ENCODE measurements at places on chromosomes 5 and 9.

DNA sequence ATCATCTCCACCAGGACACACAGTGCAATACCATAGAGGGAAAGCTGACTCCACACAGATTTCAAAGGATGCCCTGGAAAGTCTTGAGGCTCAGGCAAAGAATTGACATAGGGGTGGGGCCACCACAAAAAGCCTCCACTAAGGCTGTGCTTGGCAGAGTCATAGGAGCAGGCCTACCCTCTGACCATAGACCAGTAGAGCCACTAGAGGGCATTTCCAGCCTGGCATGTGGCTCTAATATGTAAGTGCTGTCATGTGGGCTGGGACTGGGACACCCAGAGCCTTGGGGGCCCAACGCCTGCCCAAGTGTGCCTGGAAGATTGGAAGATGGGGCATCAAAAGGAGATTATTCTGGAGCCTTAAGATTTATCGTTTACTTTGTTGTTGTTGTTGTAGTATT is 726.0 kb downstream of the DNAH5 start:
- DNase-seq: no peak

- no peak for DNase-seq
These were observed 54.4 kb downstream of the GNAQ start for GRCh38 chr9:77977210-77977611.

GRCh38 chr9:76799473-76799872 is 35.2 kb downstream of the PCA3 start:
- no peak for DNase-seq

DNA sequence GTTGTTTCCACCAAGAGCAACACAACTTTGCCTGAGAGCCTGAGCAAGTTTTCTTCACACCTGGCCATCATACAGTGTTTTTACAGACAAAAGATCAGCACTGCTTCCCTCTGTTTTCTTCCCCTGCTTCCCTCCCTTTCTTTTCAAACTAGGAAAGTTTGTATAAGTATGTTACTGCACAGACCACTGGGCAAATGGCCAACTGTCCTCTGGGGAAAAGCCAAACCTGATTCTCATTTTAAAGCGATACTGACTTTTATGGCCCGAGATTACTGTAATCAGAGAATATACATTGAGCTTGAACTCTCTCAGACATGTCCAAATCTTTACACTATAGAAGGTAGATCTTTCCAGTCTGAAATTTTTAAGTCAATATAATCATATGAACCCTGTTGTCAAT is 415.0 kb downstream of the NFIB start:
- DNase-seq: no peak

DNA sequence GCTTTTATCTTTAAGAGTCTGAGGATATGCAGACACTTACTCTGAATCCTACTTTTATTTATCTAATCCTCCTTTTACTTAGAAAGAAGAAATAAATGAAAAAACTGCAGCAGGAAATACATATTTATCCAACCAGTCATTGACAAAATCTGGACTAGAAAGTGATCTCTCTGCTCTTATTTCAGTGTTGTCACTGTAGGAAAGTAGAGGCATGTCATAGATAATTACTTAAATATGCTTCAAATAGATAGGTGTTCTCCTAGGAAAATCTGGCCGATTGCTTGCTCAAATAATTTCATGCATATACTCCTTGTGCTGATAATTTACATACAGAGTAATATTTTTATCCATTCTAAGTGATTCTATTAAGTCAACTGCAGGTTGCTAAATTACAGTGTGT is 2001.9 kb upstream of the C9orf72 start:
- no peak for DNase-seq

GRCh38 chr9:37172557-37172956 is 52.2 kb downstream of the ZCCHC7 start:
- no peak for DNase-seq

DNA sequence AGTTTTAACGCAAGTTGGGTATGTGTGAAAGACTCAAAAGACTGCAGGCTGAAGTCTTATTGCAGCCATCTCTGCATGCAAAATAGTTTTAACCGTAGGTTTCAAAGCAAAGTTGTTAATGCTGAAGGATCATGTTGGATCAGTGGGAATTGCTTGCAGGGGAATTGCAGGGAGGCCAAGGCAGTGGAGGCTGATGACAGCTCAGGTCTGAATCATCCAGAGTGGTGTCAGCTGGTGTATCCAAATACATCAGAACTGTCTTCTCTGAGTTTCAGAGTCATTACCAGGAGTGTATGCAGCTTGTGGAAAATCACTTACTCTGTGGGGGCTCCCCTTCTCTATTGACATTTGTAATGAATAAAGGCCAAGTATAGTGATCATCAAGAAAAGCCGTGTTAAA is 435.7 kb downstream of the SH3GL2 start:
- no peak for DNase-seq

GRCh38 chr5:132662925-132663770 is 5.2 kb downstream of the IL13 start:
- DNase-seq: no peak

DNA sequence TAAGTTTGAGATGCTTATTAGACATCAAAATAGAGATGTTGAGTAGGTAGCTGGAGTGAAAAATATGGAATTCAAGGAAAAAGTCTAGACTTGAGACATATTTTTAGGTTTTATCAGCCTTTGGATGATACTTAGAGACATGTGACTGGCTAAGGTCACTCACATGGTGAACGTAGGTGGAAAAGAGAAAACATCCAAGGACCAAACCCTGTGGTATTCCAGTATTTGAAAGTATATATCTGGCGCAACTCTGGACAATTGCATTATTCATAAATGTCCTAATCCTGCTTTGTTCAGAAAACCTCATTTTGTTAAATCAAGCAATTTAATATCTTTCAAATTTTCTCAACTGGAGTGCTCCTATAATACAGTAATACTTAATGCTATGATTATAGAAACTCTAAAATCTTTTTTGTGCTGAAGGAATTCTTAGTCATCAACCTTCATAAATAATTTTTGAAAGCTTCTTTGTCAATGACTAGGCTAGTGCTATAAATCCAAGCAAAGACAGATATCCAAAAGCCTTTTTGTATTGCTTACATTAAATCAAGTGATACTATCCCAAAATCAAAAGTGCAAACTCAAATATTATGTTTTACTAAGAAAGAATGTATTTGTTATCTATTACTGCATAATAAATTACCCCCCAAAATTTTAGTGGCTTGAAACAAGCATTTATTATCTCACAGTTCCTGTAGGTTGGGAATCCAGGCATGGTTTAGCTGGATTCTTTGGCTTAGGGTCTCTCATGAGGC is 452.0 kb downstream of the ENC1 start:
- no peak for DNase-seq

DNA sequence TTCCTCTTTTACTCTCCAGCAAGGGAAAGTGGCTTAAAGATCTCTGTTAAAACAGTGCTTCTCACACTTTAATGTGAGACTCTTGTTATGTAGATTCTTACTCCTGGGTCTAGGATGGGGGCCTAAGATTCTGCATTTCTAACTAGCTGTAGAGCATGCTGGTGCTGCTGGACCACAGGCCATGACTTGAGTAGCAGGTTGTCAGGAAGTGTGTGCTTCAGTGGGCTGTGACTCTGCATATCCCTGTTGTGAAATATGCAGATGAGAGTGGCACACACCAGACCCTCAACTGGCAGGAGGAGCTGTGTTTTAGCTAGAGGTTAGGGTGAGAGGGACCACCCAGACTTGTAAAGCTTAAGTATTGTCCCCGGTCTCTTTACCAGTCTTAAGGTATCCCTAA is 191.1 kb upstream of the DMRT1 start:
- no peak for DNase-seq

GRCh38 chr5:155258161-155258560 is 244.6 kb downstream of the KIF4B start:
- no peak for DNase-seq

- no peak for DNase-seq
These were observed 861 bp downstream of the PCDHGB5 start for GRCh38 chr5:141398608-141399007.

DNA sequence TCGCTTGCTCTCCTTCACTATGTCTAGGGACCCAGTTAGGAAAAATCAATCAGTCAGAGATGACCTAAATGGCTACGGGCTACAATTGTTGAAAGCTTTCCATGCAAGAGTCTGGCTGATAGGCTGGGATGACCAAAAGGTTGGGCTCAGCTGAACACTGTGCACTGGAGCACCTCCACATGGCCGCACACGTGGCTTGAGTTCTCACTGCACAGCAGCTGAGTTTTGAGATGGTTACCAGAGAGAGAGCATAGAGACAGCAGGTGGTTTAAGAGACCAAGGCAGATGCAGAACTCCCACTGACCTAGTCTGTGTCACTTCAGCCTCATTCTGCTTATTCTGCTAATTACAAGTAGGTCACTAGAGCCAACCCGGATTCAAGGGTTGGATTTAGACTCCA is 2354.8 kb upstream of the C9orf72 start:
- DNase-seq: no peak

- DNase-seq: no peak
These were observed 77.8 kb upstream of the ZNF618 start for GRCh38 chr9:113798062-113799030.

DNA sequence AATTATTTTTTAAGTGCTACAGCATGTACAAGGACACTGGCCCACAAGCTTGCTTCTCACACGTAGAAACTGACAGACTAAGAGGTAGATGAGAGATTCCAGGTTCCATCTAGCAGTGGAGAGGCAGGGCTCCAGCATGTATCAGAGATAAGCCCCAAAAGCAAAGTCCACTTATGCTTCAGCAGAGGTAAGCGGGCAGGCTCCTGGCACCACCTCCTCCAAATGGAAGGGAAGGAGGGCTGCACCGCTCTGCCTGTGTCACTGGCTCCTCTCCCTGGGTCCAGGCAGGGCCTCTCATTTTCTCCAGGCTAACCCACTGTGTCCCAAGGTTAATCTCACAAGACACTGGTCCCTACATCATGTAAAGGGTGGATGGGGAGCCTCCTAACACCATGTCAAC is 15.9 kb downstream of the GRHPR start:
- no peak for DNase-seq

DNA sequence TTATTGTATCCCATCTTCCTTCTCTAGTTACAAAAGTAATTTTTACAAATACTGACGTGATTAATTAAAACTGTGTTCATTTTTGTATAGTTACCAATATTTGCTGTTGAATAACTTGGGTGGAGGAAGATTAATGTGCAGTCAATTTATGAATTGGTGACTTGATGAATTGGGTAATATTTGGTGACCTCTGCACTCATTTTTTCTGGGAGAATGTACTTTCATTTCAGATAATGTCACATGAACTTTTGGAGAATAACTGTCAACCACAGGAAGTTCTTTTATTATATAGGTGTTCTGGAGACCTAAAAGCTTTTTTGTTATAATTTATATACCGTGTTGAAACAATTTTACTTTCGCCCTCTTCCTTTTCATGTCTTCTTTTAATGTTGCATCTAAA is 26.4 kb upstream of the FKTN start:
- DNase-seq: no peak

GRCh38 chr5:98214240-98215051 is 559.0 kb upstream of the RGMB start:
- no peak for DNase-seq

- no peak for DNase-seq
These were observed 29.3 kb downstream of the TLR4 start for GRCh38 chr9:117733465-117733864.

- no peak for DNase-seq
These were observed 756 bp upstream of the PRR7 start for GRCh38 chr5:177445917-177446199.

DNA sequence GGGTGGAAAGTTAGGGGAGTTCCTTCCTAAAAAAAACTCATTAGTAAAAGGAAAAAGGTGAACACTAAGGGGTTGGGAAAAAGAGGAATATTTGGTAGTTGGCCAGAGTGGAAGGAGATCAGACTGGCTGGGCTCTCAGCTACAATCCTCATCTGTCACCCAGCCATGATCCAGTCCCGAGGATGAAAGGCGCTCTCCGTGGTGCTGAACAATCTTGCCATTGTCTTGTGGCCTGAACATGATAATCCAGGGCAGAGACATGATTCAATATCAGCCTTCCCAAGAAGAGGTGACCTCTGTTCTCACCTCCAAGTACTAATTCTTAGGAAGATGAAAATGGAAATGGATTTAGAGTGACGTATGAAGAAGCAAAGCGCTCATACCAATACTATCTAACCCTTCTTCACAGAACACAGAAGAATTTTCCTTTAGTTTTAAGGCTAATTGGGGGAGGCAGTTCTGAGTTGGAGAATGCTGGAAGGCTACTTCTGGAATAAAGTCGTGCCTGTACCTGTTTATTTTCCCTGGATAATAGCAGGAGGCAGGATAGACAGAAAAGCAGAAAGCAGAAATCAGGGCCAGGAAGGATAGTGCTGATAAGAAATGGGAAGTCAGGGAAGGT is 36.6 kb upstream of the MYORG start:
- peak; percentile 14 for DNase-seq

DNA sequence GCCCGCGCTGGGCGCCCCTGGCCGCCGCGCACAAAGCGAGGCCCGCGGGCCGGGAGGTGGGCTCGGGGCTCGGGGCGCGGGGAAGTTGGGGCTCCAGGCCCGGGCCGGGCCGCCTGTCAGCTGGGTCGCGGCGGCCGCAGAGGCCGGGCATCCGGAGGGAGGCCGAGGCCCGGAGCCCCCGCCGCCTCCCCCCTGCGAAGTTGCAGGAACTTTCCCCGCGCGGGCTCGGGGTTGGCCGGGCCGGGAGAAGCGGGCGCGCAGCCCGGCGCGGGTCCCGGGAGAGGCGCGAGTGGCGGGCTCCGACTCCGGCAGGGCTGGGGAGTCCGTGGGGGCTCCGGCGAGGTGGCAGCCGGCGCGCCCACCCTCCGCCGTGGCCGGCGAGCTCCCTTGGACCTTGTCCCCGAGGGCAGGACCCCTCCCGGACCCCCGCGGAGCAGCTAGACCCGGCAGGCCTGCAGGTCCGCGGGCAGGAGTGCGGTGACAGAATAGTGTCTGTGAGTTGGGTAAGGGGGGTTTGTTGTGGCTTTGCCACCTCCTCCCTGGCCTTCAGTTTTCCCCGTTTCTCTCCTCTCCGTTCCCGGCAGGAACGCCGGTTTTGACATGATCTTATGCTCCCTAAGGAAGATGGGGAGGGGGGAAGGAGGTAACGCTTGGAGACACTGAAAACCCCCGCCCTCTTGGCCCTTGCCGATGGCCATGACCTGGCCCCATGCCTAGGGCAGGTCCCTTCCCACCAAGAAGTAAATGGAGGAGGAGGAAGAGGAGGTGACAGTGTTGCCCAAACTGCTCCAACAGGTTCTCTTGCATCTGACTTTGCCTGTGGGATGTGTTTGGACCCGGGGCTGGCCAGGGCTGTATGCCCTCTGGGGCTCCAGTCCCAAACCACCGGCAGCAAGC is 942 bp downstream of the PHF2 start:
- no peak for DNase-seq

DNA sequence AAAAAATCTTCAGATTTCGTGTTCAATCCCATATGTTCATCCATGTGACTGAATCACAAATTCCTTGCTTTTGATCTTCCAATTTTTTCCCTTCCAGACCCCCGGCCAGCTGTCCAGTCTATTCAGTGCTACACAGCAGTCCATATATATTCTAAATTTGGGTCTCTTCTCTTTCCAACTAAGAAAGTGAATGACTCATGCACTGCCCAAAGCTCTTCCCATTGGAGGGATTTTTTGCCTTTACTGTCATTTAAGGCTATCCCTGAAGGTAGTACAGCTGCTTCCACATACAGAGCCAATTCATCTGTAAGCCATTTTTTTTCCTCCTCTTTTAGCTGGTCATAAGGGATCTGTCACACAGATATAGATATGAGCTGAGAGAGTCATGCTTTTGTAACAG is 478.3 kb downstream of the DMRT2 start:
- DNase-seq: no peak

GRCh38 chr5:143314659-143315058 is 88.8 kb downstream of the NR3C1 start:
- DNase-seq: no peak
